ENCODE measurements at places on chromosomes 3 and 15.

GRCh38 chr3:191363221-191363620, 32.9 kb upstream of the UTS2B start:
- no peak for DNase-seq

DNA sequence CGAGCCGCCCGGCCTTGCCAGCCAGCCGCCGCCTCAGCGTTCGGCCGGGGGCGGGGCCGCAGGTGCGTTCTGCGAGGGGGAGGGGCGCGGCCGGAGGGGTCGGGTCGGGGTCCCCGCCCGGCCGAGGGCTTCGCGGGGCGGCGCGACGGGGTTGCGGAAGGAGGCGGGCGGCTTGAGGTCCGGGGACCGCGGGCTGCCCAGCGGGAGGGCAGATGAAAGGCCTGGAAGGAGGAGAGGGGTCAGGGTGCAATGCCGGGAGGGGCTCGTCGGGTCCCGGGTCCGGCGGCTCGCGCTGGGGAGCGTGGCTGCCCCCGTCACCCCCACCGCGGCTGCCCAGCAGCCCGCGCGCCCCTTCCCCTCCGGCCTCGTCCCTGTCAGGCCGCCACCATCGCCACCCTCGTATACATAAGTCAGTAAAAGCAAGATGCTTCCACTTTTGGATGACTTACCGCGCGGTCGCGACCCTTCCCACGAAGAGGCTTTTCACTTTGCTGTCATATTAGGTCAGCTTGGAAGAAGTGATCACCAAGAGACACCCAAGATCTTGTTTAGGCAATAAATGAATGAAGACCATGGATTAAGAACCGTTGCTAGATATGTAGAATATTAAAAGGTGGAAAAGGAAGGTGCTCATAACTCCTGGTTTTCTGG, 620 bp upstream of the ANP32A start:
- DNase-seq, result no peak

GRCh38 chr3:144875211-144875610, 903.6 kb downstream of the DIPK2A start:
- DNase-seq, result no peak

GRCh38 chr3:178880274-178880673, 191.3 kb downstream of the ZMAT3 start:
- no peak for DNase-seq

DNA sequence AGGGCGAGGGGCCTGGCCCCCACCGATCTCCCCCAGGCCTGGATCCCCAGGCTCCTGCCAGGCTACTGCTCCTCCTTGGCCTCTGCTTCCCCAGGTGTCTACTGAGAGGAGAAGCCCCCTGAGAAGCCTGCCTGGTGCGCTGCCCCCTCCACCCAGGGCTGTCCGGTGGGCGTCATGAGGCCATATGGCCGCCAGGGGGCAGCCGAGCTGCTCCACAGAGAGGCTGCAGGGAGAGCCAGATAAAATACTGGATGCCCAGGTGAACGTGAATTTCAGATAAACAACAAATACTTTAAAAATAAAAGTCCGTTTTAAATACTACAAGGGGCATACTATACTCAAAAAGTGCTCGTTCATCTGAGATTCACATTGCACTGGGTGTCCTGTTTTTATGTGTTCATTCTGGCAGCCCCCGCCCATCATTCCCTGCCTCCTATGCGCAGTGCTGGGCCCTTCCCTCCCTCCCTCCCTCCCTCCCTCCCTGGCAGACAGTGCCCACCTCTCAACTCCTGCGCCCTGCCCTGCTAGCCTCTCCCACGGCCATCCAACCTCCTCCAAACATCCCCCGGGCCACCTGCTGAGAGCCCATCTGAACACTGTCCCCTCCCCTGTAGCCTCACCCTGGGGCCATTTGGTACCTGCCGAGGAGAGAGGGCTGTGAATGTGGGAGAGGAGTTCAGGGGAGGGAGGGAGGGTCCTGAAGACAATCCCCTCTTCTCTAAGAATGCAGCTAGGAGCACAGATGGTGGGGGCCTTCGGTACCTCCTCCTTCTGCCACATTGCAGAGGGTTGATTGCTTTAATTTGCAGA, 29.6 kb downstream of the PSTPIP1 start:
- DNase-seq, result peak; percentile 14

DNA sequence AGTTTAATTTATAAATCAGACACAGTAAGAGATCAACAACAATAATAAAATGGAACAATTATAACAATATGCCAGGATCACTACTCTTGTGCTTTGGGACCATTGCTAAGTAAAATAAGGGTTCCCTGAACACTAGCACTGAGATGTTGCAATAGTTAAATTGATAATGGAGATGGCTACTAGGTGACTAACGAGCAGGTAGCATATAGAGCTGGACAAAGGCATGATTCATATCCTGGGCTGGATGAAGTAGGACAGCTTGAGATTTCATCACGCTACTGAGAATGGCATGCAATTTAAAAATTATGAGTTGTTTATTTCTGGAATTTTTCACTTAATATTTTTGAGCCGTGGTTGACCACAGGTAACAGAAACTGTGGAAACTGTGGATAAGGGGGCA, 20.7 kb upstream of the MYZAP start:
- no peak for DNase-seq

DNA sequence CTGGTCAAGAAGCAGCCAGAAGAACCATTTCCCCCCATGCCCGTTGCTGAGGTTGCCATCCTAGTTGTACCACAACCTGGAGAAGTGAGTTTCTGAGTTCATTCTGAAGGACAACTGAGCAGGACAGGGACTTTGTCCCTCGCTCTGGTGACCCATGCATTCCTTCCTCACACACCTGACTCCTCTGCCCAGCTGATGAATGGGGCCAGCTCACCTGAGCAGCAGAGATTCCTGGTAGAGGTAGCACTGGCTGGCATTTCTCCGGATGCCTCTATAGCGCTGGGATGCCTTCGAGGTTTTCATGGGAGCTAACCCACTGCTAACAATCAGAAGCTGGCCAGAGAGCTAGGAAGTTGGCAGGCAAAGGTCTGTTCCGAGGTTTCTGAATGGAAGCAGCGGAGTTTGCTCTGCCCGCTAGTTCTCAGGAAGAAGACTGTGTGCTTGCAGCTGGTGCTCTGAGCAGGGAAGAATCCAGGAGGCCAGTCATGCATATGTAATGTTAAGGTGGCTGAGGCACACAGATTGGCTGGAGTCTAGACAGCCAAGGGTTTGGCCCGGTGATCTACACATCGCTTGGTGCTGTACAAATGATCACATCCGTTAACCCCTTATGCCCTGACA, at the start of gene TMC3:
TMC3 (minus strand) TSS at position 439 of the 621 bp plus-strand sequence; CDS start at position 303, 136 bp downstream.
- DNase-seq, result no peak

DNA sequence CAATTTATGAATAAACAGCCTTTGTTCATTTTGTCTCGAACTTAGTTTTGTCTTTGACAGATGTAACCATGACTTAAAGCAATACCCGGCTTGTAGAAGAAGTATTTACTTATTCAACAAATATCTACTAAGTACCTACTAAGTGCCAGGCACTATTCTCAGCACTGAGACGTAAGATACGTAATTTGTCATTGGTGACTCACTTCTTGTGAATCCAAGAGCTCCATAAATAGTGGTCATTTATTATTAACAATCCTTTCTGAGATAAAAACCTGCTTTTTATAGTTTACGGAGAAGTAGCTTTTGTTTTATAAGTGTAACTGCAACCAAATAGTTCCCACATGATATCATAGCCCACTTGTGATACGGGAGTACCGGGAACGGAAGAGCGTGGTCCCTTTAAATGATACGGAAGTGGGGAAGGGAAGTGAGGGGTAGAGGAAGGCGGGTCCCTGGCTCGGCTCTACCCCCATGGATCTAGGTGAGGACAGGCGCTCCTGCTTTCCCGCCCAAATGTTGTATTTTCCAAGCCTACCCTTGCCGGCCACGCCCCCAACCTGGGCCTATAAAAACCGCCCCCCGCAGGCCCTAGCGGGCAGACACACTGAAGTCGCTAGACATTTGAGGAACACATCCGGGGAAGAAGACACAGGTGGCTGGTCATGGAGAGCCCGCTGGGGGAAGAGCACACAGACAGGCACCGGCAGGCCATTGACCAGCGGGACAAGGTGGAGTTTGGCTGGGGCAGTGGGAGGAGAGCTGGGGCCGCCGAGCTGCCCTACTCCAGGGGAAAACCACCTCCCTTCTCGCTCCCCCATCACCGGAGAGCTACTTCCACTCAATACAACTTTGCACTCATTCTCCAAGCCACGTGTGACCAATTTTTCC, at the start of gene SAMMSON:
SAMMSON (plus strand) TSS at position 594 of the 888 bp plus-strand sequence.
- no peak for DNase-seq

- DNase-seq, result peak; percentile 58
These were observed 102.2 kb downstream of the DGKG start for GRCh38 chr3:186259612-186260383.

DNA sequence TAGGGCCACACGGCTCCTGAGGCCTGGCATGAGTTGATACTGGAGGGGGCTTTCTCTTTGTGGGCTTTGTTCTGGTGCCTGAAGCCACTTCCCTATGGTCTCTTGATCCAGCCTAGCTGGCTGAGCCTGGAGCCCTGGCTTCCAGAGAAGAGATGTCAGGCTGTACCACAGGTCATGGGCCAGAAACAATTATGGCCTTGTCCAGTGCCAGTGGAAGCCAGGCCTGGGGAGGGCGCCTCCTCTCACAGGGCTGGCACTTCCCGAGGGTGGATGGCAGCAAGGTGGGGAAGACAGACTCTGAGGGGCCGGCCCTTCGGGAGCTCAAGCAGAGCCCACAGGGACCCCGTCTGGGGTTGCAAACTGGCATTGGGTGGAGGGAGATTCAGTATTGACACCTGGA, 34.9 kb upstream of the ACAD9 start:
- DNase-seq, result no peak

- no peak for DNase-seq
These were observed 255.5 kb downstream of the EPHB1 start for GRCh38 chr3:135050536-135050935.

GRCh38 chr3:98777801-98778220, 14.7 kb downstream of the ST3GAL6 start:
- no peak for DNase-seq

DNA sequence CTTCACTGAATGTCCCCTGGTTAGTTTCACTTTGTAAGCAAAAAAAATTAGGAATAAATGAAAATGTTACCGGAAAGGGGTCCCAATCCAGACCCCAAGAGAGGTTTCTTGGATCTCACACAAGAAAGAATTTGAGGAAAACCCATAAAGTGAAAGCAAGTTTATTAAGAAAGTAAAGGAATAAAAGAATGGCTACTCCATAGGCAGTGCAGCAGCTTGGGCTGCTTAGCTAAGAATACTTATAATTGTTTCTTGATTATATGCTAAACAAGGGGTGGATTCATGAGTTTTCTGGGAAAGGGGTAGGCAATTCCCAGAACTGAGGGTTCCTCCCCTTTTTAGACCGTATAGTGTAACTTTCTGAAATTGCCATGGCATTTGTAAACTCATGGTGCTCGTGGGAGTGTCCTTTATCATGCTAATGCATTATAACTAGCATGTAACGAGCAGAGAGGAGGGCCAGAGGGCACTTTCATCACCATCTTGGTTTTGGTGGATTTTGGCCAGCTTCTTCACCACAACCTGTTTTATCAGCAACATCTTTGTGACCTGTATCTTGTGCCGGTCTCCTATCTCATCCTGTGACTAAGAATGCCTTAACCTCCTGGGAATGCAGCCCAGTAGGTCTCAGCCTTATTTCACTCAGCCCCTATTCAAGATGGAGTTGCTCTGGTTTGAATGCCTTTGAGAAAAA, 41.0 kb upstream of the CMSS1 start:
- DNase-seq, result no peak

- peak; percentile 57 for DNase-seq
These were observed 613 bp downstream of the ATP1B3 start for GRCh38 chr3:141876891-141877621.

DNA sequence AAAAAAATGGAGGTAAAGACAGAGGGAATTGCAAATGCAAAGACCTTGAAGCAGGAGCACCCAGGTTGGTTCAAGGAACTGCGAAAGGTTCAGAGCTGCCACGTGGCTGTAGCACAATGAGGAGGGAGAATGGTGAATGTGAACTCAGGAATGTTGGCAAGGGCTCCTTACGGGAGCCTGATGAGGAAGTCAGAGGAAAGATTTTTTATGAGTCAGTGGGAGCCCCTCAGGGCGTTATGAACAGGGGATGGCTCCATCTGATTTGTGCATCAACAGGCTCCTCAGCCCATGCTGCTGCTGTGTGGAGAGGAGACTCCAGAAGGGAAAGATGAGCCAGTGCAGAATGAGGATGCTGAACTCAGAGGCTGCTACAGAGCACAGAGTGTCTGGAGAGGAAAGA, 194.4 kb downstream of the ARRDC4 start:
- no peak for DNase-seq

DNA sequence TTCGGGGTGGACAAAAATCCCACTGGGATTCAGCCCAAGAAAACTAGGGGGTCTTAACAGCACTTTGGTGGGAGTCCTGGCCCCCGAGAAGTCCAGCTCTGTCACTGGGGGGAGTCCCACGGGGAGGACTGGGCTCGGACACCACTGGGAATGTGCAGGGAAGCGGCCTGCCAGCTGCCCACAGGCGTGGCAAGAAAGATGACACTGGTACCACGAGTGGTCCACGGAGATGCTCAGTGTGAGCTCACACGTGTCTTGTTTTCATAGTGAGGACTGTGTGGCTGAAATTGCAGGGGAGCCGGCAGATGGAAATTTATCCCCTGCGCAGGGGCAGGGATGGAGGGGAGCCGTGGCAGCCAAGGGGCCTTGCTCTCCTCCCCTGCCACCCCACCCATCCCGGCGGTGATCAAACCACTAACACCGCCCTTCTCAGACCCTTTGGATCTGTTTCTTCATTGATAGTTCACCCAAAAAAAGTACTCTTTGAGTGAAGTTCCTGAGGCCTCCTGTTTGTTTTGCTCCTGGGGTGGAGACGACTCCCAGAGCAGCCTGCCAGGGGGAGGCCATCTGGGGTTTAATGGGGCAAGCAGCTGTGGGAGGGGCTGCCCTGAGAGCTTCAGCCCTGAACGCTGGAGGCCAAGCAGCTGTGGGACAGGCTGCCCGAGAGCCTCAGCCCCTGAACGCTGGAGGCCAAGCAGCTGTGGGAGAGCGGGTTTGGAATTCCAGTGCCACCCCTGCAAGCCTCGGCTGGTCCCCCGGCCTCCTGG, 130.9 kb downstream of the LRRK1 start:
- no peak for DNase-seq

DNA sequence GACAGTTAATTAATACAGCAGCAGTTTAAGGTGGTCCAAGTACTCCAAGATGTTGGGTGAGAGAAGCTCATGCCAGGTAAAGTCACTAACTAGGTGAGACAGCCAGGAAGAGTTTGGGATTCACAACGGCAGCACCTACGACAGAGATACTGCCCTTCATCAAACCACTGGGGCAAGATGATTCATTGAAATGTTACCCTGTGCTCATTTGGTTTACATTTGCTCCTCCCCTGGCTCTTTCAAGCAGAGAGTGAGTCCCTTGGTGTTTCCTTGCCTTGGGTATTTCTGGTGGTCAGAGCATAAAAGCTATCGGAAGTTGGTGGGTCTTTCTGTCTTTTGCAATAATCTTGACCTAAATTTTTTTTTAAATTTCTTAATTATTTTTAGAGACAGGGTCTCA, 19.9 kb upstream of the PDE8A start:
- DNase-seq, result no peak

Data from COR-L47 (cell line).